ENCODE measurements at places on chromosomes 11 and 22.

DNA sequence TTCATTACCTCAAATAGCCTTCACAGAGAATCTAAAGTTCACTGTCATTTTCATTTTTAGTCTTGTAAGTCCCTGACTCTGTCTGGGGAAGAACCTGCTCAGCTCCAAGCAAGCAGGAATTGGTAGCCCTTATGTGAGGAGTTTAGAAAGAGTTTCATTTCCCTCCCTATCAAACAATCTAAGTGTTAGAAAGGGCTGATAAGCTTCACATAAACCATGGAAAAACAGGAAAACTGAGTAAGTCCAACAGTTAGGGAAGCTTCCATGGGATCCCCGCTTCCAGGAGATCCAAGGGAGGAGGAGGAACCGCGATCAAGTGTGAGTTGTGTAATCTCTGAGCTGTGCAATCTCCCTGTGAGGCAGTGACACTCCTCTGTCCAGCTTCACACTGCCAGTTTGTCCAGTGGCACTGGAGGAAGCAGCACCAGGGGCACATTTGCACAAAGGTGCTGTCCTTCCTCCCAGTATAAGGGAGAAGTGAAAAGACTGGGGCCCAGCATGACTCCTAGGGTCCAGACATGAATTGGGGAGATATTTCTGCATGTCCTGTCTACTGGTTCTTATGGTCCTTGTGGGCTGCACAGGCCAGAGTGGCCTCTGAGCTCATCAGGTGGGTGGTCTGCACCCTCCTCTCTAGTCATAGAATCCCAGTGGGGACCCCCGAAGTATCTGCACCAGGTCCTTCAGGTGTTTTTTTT is 4.3 kb downstream of the PRAME start:
- DNase-seq = no peak

DNA sequence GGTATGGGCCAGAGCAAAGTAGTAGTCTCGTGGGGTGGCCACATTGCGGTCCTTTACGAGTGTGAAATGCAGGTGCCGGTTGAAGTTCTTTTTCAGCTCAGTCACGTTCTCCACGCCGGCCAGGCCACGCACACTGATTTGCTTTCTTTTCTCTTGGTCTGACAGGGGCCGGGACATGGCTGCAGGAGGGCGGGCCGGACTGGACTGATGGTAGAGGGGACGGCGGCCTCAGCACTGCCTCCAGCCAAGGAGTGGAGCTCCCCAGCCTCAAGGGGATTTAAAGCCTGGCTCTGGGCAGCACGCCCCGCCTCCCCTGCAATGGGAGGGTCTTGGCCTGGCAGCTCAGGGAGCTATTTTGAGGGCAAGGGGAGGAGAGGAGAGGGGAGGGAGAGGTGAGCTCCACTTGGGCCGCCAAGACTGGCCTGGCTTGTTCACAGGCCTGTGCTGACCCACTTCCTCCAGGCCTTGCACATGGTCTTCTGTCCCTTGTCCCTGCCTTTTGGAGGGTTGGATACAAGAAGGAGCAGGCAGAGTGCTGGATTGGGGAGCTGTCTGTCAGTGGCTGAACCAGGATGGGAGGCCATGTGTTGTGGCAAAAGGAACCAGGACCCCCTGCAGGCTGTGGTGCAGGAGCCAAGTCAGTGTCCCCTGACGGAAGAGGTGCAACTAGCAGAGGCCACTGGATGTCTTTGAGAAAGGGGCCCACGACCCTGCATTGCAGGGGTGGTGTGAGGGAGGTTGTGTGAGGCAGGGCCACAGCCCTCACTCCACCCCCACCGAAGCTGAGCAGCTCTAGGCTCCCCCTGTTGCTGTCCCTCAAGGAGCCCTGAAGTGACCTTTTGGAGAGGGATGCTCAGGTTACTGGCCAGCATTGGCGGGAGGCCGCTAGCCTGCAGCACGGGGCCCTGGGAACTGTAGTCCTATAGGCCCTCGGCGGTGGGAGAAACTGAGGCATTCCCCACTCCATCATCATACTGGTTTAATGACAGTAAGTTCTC is at the start of gene PYGM:
TSS of gene PYGM (minus strand) at position 253 of the 998 bp plus-strand sequence. CDS start at position 177, 76 bp downstream.
- DNase-seq = no peak

- DNase-seq = no peak
These were observed 104.3 kb downstream of the MRTFA start for GRCh38 chr22:40531951-40532900.

- no peak for DNase-seq
These were observed 2.8 kb downstream of the KCTD14 start for GRCh38 chr11:78020246-78020645.

- DNase-seq = no peak
These were observed 587.5 kb downstream of the NTM start for GRCh38 chr11:131957875-131958274.

- no peak for DNase-seq
These were observed 8.2 kb downstream of the SNX19 start for GRCh38 chr11:130908061-130908460.

DNA sequence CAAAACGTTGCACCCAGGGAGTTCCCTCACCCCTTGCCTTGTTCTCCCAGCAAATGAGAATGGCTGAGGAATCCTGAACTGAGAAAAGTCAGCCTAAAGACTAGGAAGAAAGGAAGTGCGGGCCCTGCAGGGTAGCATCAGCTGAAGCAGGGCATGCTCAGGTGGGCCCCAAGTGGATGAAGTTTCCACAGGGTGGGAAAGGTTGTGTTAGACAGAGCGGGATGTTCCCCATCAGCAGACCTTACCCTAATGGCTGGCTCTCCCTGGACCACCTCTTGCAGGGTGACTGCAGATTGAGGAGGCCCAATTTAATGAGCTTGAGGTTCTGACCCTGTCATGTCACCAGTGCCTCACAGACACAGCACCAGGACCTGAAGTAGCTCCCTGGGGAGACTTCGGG is 81.5 kb upstream of the MYOD1 start:
- no peak for DNase-seq

DNA sequence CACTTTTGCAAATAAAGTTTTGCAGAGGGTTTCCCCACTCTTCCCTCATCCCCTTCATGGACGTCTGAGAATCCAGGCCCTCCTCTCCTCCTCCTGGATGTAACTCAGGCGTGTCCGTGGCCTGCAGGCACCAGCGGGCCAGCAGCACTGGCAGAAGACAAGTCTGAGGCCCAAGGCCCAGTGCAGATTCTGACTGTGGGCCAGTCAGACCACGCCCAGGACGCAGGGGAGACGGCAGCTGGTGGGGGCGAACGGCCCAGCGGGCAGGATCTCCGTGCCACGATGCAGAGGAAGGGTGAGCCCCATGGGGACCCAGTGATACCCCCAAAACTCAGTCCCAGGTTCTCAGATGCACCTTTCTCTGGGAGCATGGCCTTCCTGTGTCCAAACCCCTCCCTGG is 14.4 kb downstream of the TUB start:
- DNase-seq = no peak

- DNase-seq = no peak
These were observed 21.4 kb downstream of the SCUBE2 start for GRCh38 chr11:9069862-9070470.

GRCh38 chr11:29309992-29310391 is 706.8 kb downstream of the KCNA4 start:
- DNase-seq = no peak

DNA sequence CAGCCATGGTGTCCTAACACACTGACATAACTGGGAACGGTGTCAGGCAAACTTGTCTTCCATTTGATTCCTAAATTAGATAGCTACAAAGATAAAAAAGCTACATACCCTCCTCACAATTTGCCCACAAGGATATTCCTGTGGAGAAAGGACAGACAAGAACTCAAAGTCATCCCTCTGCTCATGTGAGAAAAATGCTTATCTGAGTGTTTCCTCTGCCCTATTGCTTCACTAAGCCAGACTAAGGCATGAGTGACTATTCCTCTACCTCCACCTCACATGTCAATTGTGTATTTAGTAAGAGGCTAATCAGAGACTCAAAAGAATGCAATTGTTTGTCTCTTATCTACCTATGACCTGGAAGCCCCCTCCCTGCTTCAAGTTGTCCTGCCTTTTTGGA is 247.7 kb downstream of the DDX10 start:
- DNase-seq = no peak

All from nucleus accumbens (tissue), 56 donors.